ENCODE measurements at places on chromosomes 7 and 10.

DNA sequence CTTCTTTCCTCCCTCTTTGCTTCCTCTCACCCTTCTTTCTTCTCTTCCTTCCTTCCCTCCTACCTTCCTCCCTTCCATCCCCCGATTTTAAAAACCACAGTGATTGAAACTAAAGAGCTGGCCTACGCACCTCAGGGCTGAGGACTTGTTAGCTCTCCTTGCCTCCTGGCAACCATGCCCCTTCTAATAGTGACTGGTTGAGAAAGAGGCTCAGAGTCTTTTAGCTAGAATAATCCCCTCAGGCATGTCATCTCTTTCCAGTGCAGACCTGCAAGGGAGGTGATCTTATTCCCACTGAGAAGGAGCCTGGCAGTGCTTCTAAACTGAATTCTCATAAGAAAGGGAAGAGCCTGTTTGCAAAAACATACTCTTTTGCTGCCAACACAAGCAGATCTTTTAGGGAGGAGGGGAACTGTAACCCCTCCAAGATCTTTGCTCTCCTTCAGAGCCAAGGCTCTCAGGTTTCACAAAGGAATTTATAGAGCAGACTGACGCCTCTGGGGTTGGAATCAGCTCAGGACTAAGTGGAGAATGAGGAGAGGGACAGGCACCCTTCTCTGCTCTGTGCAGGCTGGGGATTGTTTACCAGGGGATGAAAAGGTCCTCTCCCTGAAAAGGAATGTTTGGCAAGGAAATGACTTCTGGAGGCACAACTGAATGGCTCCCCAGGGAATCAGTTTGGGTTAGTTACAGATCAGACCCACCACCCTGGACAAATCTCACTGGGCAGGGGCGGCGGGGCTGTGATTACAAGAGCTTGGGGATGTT lies 9.4 kb upstream of the ANKRD1 start:
- peak; percentile 77 for DNase-seq

GRCh38 chr7:39574673-39575349 lies 8.6 kb downstream of the YAE1 start:
- DNase-seq: no peak

DNA sequence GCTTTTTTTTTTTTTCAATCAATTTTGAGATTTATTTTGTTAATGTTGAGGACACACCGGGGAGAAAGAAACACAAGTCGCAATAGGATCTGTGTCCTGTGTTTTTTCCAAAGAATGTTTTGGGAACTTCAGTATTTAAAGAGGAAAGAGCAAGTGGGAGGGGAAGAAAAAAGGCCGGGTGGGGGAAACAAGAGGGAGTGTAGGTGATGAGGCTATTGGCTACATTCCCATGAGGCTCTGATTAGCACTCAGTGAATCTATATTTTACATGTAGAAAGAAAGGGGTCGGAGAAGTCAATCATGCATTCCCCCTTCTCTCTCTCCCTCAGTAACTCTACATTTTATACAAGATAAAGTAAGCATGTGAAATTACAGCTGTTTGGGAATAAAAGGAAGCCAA lies 4.1 kb downstream of the ZNF680 start:
- no peak for DNase-seq

DNA sequence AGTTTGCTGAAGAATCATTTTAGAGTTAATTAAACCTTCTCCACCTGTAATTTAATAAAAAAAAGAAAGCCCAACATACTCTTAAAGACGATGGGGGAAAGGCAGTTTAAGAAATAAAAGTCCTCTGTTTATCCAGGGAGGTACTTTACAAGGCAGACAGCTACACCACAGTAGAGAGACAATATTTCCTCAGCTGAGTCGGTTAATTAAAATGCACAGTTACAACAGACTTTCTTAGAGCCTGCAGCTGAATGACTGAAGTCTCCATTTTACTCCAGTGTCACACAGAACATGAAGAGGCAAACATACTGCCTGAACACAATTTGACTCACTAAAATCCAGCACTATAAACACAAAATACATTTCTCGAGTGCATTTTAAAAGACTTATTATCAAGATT lies 15.1 kb downstream of the LRRTM3 start:
- DNase-seq: no peak

DNA sequence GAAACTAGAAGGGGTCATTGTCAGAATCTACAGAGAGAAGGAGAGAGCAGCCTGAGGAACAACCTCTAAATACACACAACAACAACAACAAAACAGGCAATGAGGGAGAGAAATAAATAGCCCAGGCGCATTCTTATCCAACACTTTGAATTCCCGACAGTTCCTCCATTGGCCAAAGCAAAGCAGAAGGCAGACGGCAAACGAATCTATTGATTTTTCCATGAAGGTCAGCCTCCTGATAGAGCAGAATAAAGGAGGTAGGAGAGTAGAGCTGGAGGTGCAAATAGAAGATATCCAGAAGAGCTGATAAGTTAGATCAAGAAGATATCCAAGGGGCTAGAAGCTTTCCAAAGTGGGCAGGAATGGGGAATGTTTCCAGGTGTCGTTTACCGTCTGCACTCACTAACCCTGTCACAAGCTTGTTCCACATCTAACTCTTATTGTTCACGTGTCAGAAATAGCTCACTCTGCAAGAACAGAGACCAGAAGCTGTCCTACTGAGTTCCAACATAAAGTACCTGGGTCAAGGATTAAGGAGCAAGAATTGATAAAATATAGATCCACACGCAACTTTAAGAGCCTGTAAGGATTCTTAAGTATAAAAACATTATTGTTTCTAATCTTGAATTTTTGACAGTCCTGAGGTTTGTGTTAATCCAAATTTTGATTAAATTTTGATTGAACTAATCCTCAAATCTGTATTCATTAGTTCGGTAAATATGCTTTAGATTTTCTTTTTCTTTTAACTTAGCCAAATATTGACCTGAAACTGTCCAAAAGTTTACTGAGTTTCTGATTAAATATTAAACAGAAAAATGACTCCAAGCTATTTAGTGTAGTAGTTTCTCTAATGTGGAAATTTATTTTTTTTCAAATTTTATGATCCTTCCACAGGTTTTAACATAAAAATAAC lies 45.7 kb downstream of the PTN start:
- DNase-seq: no peak

- no peak for DNase-seq
These were observed 9.2 kb upstream of the RBAK start for GRCh38 chr7:5036446-5036845.

DNA sequence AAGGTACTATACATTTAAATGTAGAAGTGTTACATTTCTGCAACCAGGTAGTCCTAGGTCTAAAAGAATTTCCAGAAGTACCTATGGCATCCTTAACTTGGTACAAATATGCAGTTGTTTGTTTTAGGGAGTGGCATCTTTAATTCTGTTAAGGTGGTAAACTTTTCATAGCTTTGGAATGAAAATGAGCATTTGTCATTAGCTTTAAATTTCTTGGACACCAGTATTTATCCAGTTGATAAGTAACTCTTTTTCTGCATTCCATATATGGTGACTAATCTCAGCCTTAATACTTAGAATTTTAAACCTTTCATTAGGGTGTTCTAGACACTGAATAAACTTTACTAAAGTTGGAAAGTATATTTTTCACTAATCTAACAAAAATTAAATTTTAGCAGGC lies 10.8 kb downstream of the SLF2 start:
- no peak for DNase-seq

- DNase-seq: no peak
These were observed 253.2 kb downstream of the BMPER start for GRCh38 chr7:34158368-34159153.

DNA sequence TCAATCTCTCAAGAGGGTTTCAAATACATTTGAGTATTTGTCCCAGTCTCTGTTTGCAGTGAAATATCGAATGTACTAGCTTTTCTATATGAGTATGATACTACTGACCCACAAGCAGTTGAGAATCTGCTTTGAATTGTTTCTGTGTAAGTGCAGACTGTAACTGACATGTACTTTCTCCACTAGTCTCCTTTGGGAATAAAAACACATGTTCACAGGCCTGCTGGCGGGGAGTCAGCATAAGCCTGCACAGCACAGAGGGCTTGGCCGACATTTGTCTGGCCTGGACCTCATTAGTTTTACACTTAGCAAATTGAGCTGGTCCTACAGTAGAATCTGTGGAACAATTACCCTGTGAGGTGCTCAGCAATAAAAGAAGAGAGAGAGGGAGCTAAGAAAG lies 72.6 kb downstream of the ITGB8 start:
- no peak for DNase-seq

- DNase-seq: no peak
These were observed at the start of gene TMEM196 for GRCh38 chr7:19772841-19773760. TSS of gene TMEM196 (minus strand) at chr7:19773617. CDS start at chr7:19772696, 921 bp downstream.

DNA sequence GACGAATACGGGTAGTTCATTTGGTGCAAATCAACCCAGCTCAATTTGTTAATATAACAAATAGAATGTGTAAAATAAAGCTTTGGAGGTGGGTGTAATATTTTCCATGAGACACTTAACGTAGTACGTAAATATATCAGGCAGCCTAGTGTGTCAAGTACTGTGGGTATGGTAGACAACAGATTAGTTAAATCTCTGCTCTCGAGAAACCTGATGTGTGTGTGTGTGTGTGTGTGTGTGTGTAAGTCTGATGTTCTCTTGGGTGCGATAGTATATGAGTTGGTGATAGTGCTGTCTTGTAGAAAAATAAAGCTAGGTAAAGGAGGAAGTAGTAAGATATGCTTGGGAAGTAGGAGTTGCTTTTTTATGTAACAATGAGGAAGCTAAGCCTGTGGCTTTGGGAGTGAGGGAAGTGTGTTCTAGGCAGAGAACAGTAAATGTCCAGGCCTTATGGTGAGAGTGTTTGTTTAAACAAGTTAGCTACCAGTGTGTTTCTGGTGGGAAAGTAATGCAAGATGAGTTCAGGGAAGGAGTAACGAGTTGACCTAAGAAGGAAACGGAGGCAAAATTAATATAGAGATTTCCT lies 26.1 kb downstream of the WAC start:
- no peak for DNase-seq

GRCh38 chr10:13670311-13670710 lies 83.5 kb downstream of the PRPF18 start:
- no peak for DNase-seq

GRCh38 chr7:87497482-87497881 lies 22.0 kb upstream of the ABCB4 start:
- DNase-seq: no peak

- DNase-seq: no peak
These were observed 14.8 kb downstream of the BBS9 start for GRCh38 chr7:33143996-33144718.

DNA sequence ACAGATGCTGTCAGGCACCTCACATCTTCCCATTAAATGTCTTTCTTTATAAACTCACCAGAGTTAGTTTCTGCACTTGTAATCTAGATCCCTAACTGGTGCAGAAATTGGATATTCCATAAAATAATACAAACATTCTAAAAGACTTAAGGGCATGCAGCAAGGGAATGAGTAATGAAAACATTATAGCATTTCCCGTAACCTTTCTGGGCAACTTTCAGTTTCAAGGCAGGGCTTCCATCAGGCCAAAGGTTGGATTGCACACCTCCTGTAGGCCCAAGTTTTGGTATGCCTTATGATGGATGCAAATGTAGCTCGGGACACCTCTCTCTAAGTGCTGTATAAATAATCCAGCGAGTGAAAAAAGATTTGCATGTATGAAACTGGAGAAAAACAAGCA lies 129.9 kb upstream of the LYZL2 start:
- peak; percentile 25 for DNase-seq

Data from amniotic stem cell (primary cell).